ENCODE measurements at places on chromosomes 5 and 9.

DNA sequence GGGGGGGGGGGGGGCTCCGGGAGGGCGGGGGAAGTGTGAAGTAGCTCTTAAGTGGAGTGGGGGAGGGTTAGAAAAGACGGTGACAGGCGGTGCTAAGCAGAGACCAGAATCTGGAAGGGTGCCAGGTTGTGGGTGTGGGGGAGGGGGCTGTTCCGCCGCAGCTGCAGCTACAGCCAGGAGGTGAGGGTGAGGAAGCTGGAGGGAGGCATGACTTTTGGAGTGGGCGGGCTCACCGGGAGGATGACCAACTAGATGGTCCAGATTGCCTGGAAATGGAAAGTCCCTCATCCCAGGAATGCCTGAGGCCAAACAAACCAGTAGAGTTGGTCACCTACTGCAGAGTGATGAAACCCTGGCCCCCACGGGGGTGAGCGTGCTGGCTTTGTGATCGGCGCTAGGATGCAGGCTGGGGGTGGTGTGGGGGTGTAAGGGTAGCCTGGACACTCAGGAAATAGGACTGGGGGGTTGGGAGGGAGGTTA is 158.1 kb upstream of the SHB start:
- DNase-seq, result peak; percentile 40

- DNase-seq, result no peak
Observed at GRCh38 chr5:5145651-5146529, 5.8 kb downstream of the ADAMTS16 start.

DNA sequence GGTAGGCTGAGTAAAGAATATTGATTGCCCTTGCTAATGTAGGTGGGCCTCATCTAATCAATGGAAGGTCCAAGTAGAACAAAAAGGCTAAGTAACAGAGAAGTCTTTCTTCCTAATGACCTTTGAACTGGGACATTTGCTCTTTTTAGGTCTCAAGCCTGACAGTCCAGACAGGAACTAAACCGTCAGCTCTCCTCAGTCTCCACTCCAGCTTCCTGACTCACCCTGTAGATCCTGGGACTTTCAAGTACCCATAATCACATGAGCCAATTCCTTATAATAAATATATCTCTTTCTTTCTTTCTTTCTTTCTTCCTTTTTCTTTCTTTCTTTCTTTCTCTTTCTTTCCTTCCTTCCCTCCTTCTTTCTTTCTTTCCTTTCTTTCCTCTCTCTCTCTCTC is 479.5 kb upstream of the PAPPA start:
- no peak for DNase-seq

DNA sequence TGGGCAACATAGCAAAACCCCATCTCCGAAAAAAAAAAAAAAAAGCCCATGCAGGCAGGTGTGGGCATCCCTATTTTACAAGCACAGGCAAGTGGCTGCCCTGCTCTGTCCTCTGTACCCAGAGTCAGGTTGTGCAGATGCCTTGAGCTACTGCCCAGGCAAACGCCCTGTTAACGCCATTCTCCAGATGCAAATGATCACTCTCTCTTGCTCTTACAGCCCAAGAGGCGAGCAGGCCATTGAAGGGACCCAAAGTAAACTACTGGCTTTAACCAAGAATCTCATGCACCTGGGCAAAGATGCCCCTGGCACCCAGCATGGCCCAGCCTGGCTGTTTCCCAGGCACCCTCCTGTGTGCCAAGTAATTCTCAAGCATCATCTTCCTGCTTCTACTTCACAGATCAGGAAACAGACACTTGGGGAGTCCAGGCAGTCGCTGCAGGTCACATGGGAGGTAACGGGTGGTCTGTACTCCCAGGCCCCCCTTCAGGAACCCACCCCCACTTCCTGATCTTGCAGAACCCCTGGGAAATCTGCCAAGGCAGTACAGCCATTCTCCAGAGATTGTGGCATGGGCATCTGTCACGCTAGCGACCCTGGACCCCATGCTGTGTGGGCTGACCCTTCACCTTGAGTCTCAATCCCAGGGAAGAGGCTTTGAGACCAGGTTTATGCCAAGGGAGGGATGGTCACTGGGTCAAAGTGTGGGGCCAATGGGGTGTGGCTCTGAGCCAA is 14.2 kb downstream of the EEIG1 start:
- no peak for DNase-seq

- no peak for DNase-seq
Observed at GRCh38 chr5:96031180-96031579, 69.5 kb upstream of the ELL2 start.

- DNase-seq, result no peak
Observed at GRCh38 chr5:120465436-120465961, 1.4 kb downstream of the PRR16 start.

Measured in stimulated activated CD8-positive, alpha-beta memory T cell treated with anti-CD3 and anti-CD28 coated beads, Interleukin-4, amount 100 ng/mL, for 4 hours (primary cell).